ENCODE measurements at places on chromosomes 16 and 17.

DNA sequence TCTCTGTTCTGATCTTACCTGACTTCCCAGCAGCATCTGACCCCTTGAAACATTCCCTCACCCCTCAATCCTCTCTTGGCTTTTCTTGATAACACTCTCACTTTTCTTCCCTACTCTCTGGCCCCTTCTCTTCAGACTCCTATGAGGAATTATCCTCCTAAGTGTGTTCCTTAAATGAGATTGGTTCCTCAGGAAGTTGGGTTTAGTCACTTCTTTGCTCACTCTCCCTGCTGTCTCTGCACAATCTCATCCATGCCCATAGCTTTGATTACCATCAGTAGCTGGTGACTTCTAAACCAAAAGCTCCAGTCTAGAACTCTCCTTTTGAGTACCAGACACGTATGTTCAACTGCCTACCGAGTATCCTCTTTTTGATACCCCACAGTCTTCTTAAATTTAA is 13.0 kb downstream of the MED24 start:
- no peak for DNase-seq

GRCh38 chr17:80558046-80558445 is 13.4 kb downstream of the RPTOR start:
- no peak for DNase-seq

GRCh38 chr17:14437176-14437575 is 136.3 kb downstream of the HS3ST3B1 start:
- no peak for DNase-seq

GRCh38 chr17:73474370-73474988 is 162.7 kb upstream of the CDC42EP4 start:
- DNase-seq = peak; percentile 17

GRCh38 chr17:5638596-5638995 is 54.3 kb upstream of the NLRP1 start:
- DNase-seq = no peak
